ENCODE measurements at places on chromosomes 4 and X. TPM values are rescaled to one million over a fixed set of nuclear protein-coding genes. Genes with fewer than 3 reads are reported as not detected.

- DNase-seq: no peak
Observed at GRCh38 chr4:158767451-158767850, 1.4 kb upstream of the FNIP2 start.

DNA sequence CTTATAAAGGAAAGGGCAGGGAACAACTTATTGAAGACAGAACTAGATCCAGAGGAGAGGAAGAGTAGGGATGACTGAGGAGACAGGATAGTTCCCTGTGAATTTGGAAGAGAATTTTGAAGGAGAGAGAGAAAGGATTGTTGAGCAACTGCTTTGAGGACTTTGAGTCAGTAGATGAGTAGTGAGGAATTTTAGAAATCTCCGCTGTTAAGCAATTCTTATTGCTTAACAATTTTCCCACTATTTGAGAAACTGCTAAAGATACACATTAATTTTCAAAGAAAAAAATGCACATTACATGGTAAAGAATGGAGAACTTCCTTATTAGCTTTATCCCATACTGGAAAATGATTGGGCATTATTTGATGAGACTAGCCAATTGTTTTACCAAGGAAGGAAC lies 116.3 kb upstream of the NRK start:
- DNase-seq: no peak

FAM9B gene
- not detected for total RNA-seq

GRCh38 chr4:138627096-138627495 lies 384.9 kb upstream of the SLC7A11 start:
- DNase-seq: no peak

GRCh38 chr4:173924561-173924960 lies 358.9 kb downstream of the FBXO8 start:
- no peak for DNase-seq

DNA sequence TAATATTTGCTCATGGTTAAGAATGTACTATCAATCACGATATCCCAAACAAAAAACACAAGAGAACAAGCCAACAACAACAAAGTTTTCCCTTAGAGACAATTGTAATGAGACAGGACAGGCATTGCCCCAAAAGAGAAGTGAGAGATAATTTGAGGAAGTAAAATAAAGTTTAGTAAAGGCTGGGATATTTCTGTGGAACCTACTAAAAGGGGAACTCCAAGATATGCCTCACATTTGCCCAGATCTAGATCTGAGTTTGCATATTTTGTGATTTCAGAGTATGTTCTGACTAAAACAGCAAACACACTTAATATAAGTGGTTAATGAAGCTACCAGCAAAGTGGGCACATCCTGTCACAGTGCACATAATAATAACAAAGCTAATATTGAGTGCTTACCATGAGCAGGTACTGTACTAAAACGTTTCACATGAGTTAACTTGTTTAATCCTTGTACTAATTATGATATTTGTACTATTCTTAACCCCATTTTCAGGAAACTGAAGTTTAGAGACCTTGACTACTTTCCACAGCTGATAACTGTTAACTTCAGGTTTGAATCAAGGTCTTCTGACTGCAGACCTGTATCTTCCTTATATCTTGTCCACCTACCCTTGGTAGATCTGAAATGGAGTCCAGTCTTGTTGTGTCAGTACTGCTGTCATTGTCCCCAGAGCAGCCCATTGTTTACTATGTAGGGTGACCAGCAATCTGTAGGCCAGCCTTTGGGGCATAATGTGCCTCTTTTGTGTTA lies 26.0 kb upstream of the BMP2K start:
- no peak for DNase-seq

- DNase-seq: no peak
Observed at GRCh38 chr4:90580326-90580725, 453.1 kb downstream of the CCSER1 start.

HDAC6 gene
- total RNA-seq: 58.6 TPM

DNA sequence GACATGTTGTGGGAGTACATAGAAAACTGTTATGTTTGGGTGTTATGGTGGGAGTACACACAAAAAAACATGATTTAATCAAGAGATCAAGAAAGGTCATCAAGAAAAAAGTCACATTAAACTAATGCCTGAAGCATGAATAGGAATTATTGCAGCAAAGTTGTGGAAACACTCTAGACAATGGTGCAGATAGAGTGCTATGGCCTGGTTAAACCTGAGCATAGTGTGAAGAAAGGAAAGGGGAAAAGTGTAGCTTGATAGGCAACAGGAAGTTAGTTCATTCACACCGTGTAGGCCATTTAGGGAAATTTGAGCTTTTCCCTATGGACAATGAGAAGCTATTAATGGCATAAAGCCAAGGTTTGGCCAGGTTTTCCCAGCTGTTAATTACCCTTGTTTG lies 162.1 kb upstream of the EMCN start:
- DNase-seq: no peak

- DNase-seq: no peak
Observed at GRCh38 chr4:4950561-4951290, 68.5 kb downstream of the CYTL1 start.

VEGFC gene
- 5.9 TPM for total RNA-seq

- DNase-seq: no peak
Observed at GRCh38 chrX:38982370-38982769, 181.1 kb downstream of the MID1IP1 start.
